ENCODE measurements at places on chromosomes 4 and X. TPM values are rescaled to one million over a fixed set of nuclear protein-coding genes. Genes with fewer than 3 reads are reported as not detected.

DNA sequence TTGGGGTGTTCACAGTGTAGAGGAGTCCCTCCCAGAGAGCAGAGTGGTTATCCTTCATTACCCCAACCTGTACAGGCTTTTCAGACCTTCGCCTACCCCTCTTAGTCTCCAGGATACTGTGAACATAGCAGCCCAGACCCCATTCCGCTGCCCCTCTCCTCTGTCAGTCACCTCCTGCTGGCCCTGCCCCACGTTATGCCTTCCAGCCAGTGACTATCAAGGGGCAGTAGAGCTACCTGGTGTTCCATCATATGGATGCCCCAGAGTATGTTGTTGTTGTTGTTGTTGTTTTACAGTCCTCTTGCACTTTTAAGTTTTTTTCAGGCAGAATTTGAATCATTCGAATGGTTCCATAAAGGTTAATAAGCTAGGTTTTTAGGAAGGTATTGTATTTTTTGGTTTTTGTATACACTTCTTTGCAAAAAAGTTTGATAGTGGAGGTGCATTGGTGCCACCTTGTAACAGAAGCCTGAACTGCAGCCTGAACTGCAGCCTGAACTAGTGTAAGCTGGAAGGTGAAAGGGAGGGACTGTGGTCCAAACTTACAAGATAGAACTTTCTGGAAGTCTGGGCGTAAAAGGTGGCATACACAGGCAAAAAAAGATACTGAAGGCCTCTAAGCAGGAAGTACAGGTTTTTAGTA lies 101.4 kb upstream of the RAB40AL start:
- DNase-seq: no peak

RGS12 gene
- 15.8 TPM for total RNA-seq

MAGEA11 gene
- not detected for total RNA-seq

- no peak for DNase-seq
Measured at GRCh38 chr4:184596044-184596616, 53.1 kb downstream of the CASP3 start.

BEND4 gene
- total RNA-seq: 0.05 TPM

DNA sequence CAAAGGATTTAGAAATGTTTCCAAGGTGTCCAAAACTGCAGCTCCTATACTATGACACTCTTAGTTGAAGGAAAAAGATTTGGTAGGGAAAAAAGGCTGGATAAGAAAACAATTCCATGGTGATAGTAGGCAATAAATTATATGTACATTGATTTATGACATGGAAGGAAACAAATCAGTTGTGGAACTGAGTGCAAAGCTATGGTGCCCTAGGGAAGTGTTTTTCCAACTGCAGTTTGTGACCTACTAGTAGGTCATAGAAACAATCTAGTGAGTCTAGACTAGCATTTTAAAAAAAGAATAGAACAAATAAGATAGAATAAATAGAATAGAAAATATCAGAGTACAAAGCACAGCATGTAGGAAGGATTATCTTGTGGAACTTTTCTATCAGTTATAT lies 58.4 kb upstream of the TSPAN5 start:
- DNase-seq: no peak

DNA sequence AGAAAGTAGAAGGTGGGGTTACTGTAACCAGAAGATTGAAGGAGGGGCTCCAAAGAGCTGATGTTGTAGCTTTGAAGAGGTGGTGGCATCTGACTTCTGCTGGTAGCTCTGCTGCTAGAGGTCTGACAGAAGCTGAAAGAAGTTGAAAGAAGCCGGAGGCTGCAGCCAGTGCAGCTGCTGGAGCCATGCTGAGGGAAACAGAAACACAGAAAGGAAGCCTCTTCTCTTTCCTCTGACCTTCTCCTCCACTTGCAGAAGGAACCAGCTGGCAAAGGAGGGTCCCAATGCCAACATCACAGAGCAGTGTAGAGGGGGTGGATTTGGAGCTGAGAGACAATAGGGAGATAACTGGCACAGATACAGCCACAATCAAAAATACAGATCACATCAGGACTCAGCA lies 89.3 kb upstream of the HHIP start:
- DNase-seq: no peak

DNA sequence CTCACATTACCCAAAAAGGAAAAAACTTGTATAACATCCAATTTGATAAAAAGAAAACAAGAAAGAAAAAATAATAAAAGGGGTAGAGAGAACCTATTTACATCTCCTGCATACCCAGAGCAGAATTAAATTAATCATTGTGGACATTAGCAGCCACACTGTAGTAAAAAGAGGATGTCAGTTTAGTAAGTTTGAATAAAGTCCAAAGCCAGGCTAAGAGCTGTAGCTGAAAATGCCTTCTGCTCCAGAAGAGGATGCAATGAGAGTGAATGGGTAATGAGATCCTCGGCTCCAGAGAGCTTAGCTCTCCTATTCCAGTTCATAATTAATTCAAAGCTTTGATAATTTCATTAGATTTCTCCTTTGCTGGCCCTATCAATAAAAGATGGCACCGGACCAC lies 78.2 kb downstream of the SLC10A7 start:
- DNase-seq: no peak

EDA gene
- total RNA-seq: 11.1 TPM

NLRP2B gene
- total RNA-seq: not detected

- no peak for DNase-seq
Measured at GRCh38 chr4:182969651-182970279, 52.6 kb upstream of the DCTD start.

DNA sequence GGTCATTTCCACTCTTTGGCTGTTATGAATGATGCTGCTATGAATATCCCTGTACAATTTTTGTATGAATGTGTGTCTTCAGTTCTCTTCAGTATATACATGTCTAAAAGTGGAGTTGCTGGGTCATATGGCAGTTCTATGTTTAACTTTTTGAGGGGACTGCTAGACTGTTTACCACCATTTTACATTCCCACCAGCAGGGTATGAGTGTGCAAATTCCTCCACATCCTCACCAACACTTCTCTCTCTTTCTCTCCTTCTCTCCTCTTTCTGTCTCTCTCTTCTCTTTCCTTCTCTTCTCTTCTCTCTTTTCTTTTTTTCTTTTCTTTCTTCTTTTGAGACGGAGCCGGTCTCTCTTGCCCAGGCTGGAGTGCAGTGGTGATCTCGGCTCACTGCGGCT lies 7.8 kb downstream of the WWC2 start:
- no peak for DNase-seq

FGG gene
- total RNA-seq: not detected

TCEAL6 gene
- not detected for total RNA-seq

- no peak for DNase-seq
Measured at GRCh38 chr4:182449186-182449929, 206.2 kb downstream of the TENM3 start.

GNRHR gene
- total RNA-seq: not detected

FGF2 gene
- total RNA-seq: 4.9 TPM

DMRTC1 gene
- not detected for total RNA-seq

ITM2A gene
- 70.9 TPM for total RNA-seq

DNA sequence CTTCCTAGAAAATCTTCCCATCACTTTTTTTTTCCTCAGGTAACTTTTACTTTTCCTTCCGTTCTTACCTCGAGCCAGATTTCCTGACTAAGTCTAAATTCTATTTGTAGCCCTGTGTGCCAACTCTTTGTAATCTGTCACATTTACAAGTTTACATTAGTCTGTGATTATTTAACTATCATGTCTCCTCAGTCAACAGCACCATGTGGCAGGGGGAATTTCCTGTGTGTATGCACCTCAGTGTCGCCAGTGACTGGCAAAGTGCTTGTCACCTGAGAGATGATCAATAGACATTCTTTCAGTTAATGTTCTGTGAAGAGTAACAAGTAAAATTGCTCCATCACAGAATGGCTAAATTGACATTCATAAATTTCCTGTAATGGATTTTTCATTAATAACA lies 468.5 kb downstream of the PDGFC start:
- no peak for DNase-seq

DNA sequence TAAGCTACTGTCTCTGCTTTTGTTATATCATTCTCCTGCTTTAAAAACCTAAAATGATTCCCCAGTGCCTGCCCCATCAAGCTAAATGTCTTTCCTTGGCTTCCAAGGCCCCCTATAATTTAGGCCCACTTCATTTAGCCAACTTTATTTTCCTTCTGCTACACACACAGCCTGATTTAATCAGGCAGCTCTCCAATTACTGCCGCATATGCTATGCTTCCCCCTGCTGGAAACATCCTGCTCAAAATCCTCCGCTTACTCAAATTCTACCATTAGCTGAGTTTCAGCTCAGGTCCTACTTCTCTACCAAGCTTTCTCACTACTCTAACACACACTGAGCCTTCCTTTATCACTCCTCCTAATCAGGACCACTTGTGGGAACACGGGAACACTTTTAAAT lies 17.0 kb downstream of the LAMP2 start:
- no peak for DNase-seq

GRCh38 chr4:118373614-118374255 lies 20.9 kb upstream of the PRSS12 start:
- no peak for DNase-seq

RHOXF1 gene
- total RNA-seq: not detected

GRCh38 chrX:68462197-68462596 lies 28.9 kb upstream of the OPHN1 start:
- DNase-seq: no peak

NPY2R gene
- not detected for total RNA-seq

- no peak for DNase-seq
Measured at GRCh38 chrX:33969105-33969504, 163.0 kb downstream of the FAM47A start.

PRR32 gene
- total RNA-seq: 0.30 TPM

All from Right ventricle myocardium superior (tissue), 1 donor.